ENCODE measurements at places on chromosomes 4 and X.

DNA sequence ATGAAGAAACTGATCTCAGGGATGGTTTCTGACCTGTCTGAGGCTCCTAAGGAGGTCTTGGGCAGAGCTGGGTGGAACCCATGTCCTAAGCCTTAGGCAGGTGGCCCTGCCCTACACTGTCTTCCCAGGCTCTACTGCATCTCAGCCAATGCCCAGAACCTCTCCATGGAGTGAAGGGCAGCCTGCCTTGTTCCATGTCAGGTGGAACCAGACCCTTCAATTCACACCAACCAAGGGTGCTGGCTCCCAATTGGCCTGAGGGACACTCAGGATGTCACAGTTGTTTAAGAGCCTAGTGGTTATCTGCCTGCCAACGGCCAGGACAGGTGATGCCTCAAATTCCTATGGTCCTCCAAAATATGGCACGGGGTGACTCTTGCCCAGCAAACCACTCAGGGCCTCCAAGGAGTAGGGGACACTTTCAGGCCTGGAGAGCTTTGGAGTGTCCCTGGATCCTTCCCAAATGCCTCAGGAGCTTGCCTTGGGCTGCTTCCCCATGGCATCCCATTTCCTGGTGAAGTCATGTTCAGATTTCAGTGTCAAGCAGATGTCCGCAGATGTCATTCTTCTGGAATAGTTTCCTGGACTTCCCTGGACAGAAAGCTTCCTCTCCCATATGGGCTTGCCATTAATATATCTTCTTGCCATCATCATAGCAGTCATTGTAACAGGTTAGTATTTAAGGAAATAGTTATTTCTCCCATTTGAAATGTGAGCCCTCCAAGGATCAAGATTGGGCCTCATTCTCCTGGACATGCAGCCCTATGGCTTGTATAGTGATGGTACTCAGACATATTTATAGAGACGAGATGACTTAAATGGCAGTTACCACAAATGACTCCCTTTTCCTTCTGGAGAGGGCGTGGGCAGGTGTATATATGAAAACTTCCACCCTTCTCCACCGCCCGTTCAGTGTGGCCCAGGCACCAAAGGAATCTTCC is 67.1 kb downstream of the MED28 start:
- DNase-seq = no peak

- no peak for DNase-seq
Measured at GRCh38 chr4:156280686-156281085, 327.0 kb upstream of the CTSO start.

- no peak for DNase-seq
Measured at GRCh38 chr4:141783770-141784169, 147.4 kb downstream of the IL15 start.

GRCh38 chrX:53383376-53384076 is 38.9 kb downstream of the SMC1A start:
- no peak for DNase-seq

DNA sequence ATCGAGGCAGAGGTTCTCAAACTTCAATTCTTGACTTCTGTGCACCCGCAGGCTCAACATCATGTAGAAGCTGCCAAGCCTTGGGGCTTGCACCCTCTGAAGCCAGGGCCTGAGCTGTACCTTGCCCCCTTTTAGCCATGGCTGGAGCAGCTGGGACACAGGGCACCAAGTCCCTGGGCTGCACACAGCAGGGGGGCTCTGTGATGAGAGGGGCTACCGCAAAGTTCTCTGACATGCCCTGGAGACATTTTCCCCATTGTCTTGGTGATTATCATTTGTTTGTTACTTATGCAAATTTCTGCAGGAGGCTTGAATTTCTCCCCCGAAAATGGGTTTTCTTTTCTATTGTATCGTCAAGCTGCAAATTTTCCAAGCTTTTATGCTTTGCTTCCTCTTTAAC is 4.9 kb upstream of the MAGEB17 start:
- DNase-seq = no peak

DNA sequence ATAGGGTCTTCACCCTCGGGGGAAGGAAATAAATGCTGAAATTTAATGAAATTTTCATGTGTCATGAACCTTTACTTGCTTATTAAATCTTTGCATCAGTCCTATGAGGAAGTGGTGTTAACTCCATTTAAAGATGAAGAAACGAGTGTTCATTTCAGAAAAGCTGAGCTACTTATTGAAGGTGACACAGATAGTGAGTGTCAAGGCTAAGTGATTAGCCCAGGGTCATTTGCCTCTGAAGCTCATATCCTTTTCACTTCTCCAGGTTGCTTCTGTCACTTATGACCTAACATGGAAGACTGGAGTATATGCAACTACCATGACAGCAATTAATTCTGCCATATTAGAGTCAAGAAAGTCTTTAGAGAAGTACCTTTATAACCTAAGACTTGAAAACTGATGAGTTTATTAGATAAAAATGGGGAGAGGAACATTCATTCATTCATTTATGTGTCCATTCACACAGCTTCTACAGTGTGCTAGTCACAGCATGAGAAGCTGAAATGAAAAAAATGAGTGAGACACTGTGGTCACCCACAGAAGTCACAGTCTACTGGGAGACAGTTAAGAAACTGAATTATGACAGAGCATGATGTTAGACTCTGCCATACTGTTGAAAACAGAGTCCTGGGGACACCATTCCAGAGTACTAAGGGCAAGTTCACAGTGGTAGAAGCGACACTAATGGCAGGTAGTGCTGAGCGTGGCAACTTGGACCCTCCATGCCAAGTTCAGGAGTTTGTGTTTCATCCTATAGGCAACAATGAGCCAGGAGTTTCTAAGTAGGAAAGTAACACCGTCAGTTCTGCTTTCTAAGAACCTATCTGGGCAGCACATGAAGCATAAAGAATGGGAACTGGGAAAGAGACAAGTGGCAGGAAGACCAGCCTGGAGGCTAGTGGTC is 21.3 kb downstream of the ALPK1 start:
- DNase-seq = no peak

- DNase-seq = no peak
Measured at GRCh38 chr4:84151574-84151973, 347.5 kb downstream of the NKX6-1 start.

- no peak for DNase-seq
Measured at GRCh38 chr4:121717680-121718237, 21.0 kb upstream of the ANXA5 start.

- no peak for DNase-seq
Measured at GRCh38 chr4:107740381-107740780, 20.3 kb upstream of the PAPSS1 start.

DNA sequence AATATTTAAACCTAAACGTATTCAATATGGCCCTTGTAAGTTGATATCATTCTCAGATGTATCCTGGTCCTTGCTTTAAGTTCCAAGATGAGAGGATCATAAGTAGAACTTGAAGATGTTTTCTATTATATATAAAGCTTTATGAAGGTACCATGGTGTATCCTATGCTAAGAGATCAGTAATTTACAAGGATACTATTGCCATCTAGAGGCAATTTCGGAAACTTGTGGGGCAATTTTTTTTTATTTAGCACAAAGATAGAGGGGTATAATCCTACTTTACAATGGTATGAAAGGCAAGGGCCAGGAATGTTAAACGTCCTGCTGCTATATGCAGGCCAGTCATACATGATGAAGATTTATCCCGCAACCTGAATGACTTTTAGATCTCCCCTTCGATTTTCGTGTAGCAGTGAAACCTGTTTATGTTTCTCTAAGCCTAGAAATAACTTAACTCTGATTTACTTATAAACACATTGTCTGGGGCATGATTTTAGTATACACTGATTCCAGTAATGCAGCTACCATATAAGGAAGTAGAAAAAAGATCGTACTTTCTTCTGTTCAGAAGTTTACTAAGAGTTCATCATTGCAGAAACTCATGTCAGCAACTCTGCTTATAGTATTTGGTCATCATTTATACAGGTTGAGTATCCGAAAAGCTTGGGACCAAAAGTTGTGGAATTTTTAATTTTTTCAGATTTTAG is 2.6 kb downstream of the SLC25A31 start:
- no peak for DNase-seq

DNA sequence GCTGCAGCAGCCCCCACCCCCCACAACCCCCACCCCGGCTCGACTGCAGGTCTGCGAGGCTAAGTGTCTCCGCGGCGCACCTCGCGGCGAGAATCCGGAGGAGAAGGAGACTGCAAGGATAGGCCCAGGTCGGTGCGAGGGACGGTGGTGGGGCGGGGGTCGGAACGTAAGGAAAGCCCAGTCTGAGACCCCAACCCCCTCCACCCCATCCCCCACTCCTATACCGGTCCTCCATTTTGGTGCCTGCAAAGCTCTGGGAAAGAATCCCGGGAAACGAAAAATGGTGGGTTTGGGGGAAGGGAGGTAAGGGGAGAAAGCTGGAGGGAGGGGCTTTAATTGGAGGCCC is 614 bp downstream of the BEX3 start:
- no peak for DNase-seq

DNA sequence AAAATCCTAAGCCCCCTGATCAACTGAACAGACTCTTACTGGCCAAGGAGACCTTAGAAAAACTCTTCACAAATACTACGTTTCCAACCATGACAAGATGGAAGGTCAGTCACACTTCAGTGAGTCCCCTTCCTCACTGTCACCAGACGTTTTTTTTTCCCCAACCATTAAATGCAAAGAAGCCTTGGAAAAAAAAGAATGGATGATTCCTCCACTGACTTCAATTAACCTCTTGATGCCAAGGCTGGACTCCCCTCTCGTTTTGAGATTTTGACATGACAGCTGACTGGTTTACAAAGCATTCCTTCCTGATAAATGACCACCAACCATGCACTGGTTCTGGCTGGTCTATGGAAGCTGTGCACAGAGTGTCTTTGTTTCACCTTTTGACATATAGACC is 73.2 kb downstream of the SLC34A2 start:
- no peak for DNase-seq

DNA sequence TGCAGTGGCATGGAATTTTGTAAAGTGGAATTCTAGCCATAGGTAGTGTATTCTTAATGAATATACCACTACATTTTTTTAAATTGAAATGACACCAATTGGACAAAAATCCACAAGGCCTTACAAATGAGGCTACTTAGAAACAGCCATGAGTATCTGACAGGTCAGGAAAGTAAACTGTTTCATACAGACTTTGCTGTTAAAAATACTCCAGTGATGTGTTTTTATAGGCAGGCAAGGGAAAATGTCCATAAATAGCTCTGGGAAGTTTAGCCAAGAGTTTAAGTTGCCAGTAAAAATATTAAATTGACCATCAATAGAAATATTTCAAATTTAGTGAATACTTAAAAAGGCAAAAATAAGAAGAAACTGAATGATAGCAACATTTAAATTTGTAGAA is 41.8 kb upstream of the PDLIM5 start:
- no peak for DNase-seq

GRCh38 chrX:4708970-4709760 is 995.7 kb upstream of the PRKX start:
- no peak for DNase-seq

GRCh38 chr4:25098964-25099891 is 61.0 kb downstream of the SEPSECS start:
- DNase-seq = no peak

GRCh38 chr4:55876387-55876786 is 22.9 kb downstream of the EXOC1 start:
- DNase-seq = no peak

GRCh38 chrX:114065577-114066223 is 518.2 kb upstream of the HTR2C start:
- no peak for DNase-seq

DNA sequence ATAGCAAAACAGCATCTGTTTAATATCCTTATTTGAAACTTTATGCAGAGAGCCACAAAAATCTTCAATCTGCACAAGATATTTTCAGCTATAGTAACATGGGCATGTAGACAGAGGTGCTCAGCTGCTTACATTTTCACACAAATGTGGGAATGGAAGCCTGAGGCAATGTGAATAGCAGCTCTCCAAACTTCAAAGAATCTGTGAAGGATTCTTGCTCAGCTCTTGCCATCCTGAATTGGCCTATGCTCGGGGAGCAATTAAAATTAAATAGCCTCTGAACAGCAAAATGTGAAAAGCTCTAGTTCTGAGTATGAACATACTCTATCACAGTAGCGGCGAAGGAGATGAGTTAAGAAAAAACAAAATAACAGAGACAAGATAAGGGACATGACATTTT is 1523.8 kb downstream of the PCDH7 start:
- DNase-seq = no peak

DNA sequence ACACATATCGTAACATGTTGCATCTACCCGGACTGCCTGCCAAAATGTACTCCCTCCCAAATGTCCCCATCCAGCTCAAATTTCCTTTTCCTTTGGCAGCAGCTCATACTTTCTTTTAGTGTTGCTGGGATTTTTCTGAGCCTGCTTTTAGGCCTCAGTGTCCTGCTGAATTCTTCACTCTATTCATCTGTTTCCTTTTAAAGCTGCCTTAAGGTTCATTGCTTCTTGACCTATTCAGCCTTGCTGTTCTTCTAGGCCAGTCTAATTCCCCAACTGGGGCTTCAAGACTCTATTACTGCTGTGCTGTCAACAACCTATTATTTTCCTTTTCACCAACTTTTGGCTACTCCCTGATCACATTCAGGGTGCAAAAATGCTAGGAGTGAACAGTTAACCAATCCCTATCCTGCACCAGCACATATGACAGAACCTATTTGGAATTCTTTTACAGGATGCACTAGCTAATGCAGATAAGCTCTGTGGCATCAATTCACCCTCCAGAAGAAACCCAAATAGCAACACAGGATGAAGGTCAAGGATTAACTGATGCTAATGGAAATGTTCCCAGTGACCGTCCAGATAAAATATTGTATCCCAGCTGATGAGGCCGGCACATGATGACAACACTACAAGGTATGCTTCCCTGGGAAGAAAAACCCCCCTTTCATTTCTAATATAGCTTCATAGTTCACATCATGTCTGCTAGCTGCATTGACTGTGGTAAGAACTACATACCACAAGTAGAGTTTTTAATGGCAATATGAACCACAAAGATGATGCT is 114.7 kb upstream of the TTC29 start:
- no peak for DNase-seq

GRCh38 chr4:41692717-41693345 is 55.7 kb downstream of the PHOX2B start:
- DNase-seq = peak; percentile 22

DNA sequence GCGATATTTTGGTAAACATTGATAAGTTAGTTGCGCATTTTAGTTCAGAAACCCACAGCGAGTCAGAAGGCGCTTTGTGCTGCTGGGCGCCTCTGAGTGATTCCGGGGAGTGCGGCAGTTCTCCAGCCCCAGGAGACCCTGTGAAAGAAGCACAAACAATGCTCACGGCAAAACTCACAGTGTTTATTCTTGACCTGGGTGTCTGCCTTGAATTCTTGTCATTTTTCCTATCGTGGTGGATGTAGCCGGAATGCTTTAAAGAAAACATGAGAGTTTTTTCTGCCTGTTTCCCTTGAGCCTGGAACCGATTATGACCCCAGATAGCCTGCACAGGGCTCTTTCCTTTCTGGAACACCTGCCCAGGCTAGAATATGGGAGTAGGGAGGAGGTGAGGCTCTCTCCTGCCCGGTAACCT is 6.7 kb downstream of the TBL1X start:
- DNase-seq = no peak

Data from NCI-H187 (cell line).